Activated CD4-positive, alpha-beta T cell treated with anti-CD3 and anti-CD28 coated beads, Interleukin-2, amount 50 U/mL, for 24 hours (primary cell): ENCODE measurements at places on chromosomes 1 and 21.

- no peak for DNase-seq
Observed at GRCh38 chr1:221159608-221160007, 280.4 kb downstream of the HLX start.

GRCh38 chr1:6501279-6501813 lies 9.9 kb upstream of the PLEKHG5 start:
- DNase-seq: no peak

DNA sequence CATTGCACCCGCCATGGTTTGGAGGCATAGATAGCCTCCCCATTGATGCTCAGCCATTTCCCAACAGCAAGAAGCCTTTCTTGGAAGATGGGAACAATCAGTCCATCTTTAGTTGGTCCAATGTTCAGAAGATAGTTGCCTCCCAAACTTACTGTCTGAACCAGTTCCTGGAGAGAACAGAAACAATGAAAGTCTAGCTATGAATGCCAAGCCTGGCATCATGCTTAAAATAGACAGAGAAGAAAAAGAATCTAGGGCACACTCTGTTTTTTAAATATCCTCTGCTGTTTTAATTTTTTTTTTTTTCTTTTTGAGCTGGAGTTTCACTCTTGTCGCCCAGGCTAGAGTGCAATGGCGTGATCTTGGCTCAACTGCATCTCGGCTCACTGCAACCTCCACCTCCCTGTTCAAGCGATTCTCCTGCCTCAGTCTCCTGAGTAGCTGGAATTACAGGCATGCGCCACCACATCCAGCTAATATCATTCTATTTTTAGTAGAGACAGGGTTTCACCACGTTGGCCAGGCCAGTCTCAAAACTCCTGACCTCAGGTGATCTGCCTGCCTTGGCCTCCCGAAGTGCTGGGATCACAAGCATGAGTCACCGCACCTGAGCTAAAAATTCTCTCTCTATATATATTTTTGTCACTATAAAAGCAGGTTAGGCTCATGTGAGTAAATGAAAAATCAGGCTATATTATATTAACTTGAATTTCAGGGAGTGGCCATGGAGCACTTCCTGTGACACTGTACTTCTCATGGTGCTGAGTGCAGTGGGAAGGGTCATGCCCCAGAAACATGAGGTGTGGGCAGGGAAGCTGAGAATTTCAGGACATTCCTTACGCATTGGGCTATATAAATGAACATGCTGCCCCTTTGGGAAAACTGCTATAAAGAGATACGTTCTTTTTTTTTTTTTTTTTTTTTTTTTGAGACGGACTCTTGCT lies 19.1 kb downstream of the FUCA1 start:
- DNase-seq: no peak

DNA sequence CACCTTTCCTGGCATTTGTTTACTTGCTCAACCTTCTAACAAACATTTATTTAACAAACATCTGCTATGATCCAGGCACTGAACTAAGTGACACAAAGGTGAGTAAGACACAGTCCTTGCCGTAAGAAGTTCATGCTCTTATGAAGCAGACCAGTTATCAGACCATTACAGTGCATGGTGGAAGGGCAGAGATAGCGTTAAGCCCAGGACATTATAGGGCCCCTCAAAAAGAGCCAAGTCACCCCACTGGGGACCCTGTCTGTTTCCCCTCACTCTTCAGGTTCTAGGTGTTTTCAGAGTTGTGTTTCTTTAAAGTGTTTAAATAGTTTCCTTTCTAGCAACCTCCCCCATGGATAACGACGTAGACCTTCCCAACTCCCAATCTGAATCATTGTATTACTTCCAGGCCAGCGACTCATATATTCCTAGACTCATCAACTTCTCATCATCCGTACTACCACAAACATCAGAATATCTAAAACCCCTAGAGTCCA lies 39.3 kb downstream of the TCP10L start:
- no peak for DNase-seq

GRCh38 chr1:10601342-10602070 lies 126.8 kb downstream of the PEX14 start:
- no peak for DNase-seq

DNA sequence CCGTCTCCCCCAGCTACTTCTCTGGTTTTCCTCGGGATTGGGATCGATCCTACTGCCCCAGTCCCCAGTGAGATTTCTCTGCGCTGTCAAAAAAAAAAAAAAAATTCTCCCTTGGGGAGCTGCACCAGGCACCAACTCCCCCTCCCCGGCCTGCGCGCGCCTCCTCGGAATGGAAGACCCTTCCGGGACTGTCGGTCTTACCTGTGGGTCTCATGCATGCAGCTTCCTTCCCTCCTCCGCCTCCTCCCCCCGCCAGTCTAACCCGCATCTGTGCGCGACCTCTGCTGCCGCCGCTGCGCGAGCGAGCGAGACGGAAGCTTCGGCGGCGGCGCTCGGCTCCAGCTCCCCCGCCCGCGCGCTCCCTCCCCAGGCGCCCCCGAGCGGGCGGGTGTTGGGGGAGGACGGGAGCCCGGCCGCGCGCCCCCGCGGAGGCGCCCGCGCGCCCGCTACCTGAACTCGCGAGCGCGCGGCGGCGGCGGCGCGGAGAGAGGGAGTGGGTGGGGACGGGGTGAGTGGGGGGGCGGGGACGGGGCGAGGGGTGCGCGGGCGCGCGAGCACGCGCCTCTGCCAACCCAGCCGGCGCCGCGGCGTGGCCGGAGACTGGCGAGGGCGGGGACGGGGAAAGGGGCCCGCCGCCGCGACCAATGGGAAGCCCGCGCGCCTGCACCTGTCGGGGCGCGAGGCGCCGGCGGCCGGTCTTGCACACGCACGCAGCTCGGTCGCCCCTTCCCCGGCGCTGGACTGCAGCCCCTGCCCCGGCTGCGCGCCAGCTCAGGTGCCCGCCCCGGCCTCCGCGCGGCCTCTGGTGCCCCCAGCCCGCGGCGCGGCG lies at the start of gene SUSD4:
Gene SUSD4 (minus strand): TSS at position 321 of the 829 bp plus-strand sequence. CDS start 751 bp downstream, outside the sequence.
- DNase-seq: peak; percentile 27

GRCh38 chr1:110053552-110054428 lies 16.7 kb downstream of the ALX3 start:
- DNase-seq: peak; percentile 57

DNA sequence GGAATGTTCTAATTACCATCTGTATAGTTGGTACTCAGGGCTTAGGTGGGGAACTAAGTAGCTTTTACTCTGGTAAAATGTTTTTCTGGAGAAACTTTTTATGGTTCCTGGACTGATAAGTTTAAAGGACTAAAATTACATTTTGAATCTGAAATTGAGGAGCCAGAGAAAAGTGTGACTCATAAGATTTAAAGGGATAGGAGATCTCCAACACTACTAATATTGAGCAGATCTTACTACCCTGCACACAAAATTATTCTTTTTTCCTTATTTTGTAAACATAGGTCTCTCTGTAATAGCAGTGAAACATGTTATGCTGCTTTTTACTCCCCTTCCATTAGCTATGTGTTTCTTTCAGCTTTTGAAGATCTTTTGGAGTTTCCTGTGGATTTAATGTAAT lies 32.5 kb downstream of the MTF2 start:
- no peak for DNase-seq
